ENCODE measurements at places on chromosomes 7 and 10. TPM values are rescaled to one million over a fixed set of nuclear protein-coding genes. Genes with fewer than 3 reads are reported as not detected.

C7orf25 gene
- 3.6 TPM for total RNA-seq

KLF14 gene
- not detected for total RNA-seq

RASSF4 gene
- total RNA-seq: 71.5 TPM

LHFPL3 gene
- not detected for total RNA-seq

SVOPL gene
- total RNA-seq: not detected

CFTR gene
- total RNA-seq: 0.37 TPM

METTL27 gene
- total RNA-seq: 0.92 TPM

PCLO gene
- total RNA-seq: 2.7 TPM

MICALL2 gene
- 21.8 TPM for total RNA-seq

HMX2 gene
- not detected for total RNA-seq

CLDN4 gene
- total RNA-seq: 0.71 TPM

PPP1R3A gene
- 61.4 TPM for total RNA-seq

H2AZ2 gene
- total RNA-seq: 205 TPM

FAM221A gene
- total RNA-seq: 4.1 TPM

GRCh38 chr7:38339953-38340819 lies 66.8 kb upstream of the TARP start:
- no peak for DNase-seq

GRCh38 chr10:42630537-42631134 lies 7.7 kb downstream of the ZNF33B start:
- no peak for DNase-seq

DNA sequence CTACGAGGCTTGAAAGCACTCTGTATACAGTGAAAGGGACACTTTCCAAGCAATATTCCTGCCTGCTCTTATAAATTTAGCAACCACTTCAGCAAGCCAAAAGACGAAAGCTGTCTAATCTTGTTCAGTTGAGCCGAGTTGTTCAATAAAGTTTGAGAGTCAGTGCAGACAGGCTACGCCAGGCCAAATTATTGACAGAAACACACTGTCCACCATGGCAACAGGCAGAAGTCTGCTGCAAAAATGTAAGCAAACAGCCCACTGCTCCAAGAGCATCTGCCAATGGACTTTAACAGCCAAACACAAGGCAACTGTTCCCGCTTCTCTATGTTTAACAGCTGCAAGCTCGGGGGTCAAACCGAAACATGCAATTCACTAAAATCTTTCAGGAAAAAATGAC lies 85.7 kb downstream of the GLI3 start:
- no peak for DNase-seq

DNA sequence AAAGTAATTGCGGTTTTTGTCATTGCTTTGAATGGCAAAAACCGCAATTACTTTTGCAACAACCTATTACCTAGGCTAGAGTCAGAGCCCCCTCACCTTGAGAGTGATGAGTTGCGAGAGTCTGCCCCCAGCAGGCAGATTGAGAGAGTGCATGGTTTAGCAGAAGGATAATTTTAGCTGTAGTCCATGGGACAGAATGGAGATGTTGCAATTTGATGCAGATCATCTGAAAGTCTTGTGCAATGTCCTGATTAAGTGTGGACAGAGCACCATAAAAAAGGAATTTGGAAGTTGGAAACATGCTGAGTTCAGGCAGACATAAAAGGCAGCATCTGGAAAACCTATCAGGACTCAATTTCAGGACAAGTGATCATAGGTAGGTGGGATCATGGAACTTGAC lies 48.7 kb downstream of the GPR141 start:
- no peak for DNase-seq

GRCh38 chr10:122304054-122304579 lies 33.0 kb downstream of the BTBD16 start:
- DNase-seq: no peak

- peak; percentile 77 for DNase-seq
These were observed 112.2 kb downstream of the CYTH3 start for GRCh38 chr7:6160191-6160623.

GRCh38 chr7:26034391-26034790 lies 117.6 kb upstream of the NFE2L3 start:
- DNase-seq: no peak

DNA sequence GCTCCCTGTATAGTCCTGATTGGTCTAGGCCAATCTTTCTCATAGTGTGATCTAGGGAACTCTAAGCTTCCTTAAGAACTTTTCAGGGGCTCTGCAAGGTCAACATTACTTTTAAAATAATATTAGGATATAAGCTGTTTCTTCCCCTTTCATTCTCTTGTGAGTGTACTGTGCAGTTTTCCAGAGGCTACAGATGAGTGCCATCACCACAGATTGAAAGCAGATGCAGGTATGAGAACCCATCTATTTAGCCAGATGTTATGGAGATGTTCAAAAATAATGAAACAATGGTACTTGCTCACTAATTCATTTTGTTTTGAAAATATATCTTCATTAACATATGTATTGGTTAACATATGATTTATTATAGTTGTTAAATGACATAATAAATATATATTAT lies 169.2 kb upstream of the SEMA3A start:
- DNase-seq: no peak

DNA sequence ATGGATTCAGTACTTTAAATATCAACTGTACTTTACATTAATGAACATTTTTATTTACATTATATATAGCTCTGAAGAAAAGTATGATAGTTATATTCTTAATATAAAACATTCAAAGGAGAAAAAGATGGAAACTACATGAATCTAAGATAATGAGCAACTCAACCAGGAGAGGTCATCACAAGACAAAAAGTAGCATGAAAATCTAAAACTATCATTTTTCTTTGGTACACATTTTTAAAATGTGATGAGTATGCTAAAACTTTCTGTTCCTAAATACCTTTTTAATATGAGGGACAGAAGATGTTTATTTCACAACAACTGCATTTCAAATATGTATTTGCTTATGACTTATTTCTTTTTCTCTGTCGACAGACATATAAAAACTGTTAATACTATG lies 2.4 kb downstream of the CNTNAP2 start:
- DNase-seq: no peak

DNA sequence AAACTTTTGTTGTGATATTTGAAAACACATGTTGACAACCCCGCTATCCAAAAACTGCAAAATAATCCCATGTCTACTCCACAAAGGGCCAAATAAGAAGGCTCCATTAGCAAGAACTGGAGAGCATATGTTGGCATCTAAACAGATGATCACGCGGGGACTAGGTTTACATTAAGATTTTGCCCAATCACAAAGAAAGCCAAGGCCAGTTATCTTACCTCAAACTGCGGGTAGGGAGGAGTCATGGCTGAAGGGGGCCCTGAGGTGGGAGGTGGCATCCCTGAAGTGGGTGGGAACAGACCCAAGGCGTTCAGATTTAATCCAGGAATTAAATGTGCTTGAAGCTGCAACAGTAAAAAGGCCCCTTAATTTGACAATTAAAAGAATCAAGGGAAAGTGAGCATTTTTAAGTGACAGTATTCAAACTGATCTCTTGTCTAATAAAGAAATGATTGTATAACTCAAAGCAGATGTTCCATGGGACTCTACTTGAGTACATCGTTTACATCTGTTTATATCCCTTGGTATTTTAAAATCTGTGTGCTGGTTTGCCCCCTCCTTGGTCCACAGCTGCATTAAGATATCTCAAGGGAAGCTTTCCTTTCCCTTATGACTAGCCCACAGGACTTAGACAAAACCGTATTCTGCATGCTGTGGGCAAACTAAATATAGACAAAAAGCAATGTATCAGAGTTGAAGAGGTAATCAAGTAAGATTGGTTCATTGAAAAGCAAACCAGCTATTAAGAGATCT lies 42.9 kb downstream of the MALSU1 start:
- DNase-seq: no peak
